Activated CD8-positive, alpha-beta memory T cell treated with anti-CD3 and anti-CD28 coated beads for 36 hours (primary cell): ENCODE measurements at places on chromosomes 12 and 14. TPM values are rescaled to one million over a fixed set of nuclear protein-coding genes. Genes with fewer than 3 reads are reported as not detected.

PRIMA1 gene
- total RNA-seq, result not detected

SLC10A1 gene
- not detected for total RNA-seq

GZMB gene
- 6,616 TPM for total RNA-seq

CLEC1B gene
- total RNA-seq, result not detected

MFAP5 gene
- not detected for total RNA-seq

SNW1 gene
- 108 TPM for total RNA-seq

SPIC gene
- total RNA-seq, result not detected

BCL2L14 gene
- 0.59 TPM for total RNA-seq

LRCOL1 gene
- not detected for total RNA-seq

RPL10L gene
- total RNA-seq, result not detected

AQP2 gene
- total RNA-seq, result not detected

RERG gene
- total RNA-seq, result not detected

RAD9B gene
- 0.95 TPM for total RNA-seq

CCDC177 gene
- 0.04 TPM for total RNA-seq

JKAMP gene
- 27.9 TPM for total RNA-seq

DIO2 gene
- not detected for total RNA-seq

TSPAN8 gene
- total RNA-seq, result not detected

BDKRB2 gene
- not detected for total RNA-seq

TMEM30B gene
- 1.4 TPM for total RNA-seq

CDK2 gene
- total RNA-seq, result 133 TPM

RILPL1 gene
- total RNA-seq, result 3.7 TPM

ZNF268 gene
- total RNA-seq, result 18.6 TPM

CGRRF1 gene
- total RNA-seq, result 14.3 TPM

PTGER2 gene
- 45.2 TPM for total RNA-seq

NPFF gene
- not detected for total RNA-seq

LPAR5 gene
- total RNA-seq, result 9.0 TPM

ERBB3 gene
- 1.1 TPM for total RNA-seq

MYF6 gene
- total RNA-seq, result not detected

KLRK1 gene
- total RNA-seq, result 125 TPM

NPAS3 gene
- not detected for total RNA-seq

IFI27L1 gene
- total RNA-seq, result 21.9 TPM

PLD4 gene
- total RNA-seq, result not detected

TTC7B gene
- 7.0 TPM for total RNA-seq
